Left renal cortex interstitium (tissue), 4 donors: ENCODE measurements at places on chromosomes 1 and 21.

- no peak for DNase-seq
These were observed 766.1 kb downstream of the NCAM2 start for GRCh38 chr21:21764281-21764680.

DNA sequence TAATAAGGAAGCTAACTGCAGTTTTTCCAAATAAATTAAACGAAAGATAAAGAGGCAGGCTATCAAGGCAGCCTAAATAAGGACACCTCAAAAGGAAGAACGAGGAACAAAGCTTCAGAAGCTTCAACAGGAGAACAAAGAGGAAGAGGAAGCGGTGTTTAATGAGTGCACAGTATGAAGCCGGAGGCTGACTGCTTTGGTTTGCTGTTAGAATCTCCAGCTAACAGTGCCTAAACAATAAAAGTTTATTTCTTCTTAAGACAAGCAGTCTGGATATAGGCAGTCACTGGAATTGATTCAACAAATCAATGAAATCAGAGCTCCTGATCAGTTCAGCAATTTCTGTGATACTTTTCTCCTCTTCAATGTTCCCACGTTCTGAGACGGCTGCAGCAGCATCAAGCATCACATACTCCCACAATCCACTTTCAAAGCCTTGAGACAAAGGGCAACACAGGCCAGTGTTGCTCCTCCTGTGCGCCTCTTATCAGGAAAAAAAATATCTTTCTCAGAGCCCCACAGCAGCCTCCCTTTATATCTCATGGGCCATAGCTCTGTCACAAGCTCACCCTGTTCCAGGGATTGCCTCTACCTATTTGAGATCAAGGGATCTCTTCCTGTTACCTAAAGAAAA lies 365.6 kb upstream of the ST6GALNAC5 start:
- DNase-seq: no peak

DNA sequence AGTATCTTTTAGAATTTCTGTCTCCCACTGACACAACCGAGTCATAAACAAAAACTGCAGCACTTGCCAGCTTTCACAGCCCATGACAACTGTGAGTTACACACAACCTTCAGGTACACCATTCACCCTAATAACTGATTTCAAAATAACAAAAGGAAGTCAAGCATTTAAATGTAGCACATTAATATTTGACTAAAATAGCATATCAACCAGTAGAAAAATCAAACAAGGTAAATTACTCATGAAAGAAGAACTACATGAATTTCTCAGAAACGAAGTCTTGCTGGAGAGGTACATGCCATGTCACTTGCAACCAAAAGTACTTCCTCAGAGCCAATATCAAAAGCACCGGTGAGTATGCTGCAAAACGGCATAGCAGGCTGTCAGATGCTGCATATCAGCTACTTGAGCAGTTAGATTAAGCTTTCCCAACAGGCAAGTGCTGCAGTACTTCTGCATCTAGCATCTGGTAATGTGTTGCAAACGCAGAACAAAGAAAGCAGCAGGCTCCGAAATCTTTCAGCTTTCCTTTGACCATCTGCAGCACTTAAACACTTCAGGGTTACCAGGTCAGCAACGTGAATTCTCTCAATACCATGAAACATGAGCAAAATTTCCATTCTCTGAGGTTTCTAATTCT lies 223.2 kb downstream of the SMYD3 start:
- DNase-seq: no peak

DNA sequence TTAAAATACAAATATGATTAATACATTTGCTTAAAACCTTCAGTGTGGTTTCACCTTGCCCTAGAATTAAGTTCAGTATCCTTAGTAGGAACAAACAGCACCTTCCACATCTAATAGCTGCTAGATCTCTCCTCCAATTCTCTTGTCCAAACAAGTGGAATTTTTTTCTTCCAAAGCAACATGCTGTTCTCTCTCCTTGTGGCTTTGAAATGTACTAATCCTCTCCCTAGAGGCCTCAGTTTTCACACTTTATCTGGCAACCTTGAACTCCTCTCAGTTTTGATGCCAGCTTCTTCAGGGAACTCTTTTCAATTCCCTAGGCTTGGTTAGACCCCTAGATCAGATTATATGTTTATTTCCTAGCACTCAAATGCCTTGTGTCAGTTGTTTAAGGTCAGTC lies 87.0 kb downstream of the GLUL start:
- no peak for DNase-seq

- DNase-seq: no peak
These were observed 269.0 kb upstream of the C1orf87 start for GRCh38 chr1:60342569-60342968.

DNA sequence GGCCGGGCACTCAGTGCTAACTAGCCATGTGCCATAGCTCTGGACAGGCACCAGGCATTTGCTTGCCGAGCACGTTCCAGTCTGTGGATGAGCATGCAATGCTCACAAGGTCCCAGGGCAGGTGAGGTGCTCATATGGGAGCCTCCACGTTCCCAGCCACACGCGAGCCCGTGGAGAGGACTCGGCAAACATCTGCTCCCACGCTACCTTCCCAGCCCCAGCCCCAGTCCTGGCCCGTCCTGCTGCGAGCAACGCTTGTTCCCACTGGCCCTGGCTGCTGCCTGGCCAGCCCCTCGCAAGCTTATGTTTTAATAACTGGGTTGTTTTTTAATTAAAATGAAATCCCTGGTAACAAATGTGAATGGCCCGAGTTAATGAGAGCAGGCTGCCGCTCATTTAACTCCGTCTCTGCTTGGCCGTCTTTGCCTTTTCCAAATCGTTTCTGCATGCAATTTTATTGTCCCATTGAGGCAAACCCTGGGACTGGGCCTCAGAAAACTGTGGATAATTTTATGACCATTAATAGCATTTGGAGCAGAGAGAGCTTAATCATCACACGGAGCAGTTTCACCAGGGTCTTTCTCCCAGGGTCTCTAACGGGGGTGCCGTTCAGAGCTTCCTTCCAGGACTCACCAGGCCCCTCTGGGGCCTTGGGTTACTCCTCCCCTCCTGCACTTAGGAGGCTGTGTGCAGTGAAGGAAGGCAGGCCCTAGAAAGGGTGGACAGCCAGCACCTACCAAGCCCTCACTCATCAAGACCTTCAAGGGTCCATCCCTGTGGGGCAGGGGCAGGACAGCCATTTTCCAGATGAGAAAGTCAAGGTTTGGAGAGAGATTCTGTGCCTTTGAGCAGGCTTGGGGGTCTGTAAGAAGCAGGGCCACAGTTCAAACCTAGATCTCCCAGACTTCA lies 136.8 kb downstream of the GLIS1 start:
- DNase-seq: no peak

- DNase-seq: no peak
These were observed 45.5 kb upstream of the CCDC190 start for GRCh38 chr1:162906485-162906884.

DNA sequence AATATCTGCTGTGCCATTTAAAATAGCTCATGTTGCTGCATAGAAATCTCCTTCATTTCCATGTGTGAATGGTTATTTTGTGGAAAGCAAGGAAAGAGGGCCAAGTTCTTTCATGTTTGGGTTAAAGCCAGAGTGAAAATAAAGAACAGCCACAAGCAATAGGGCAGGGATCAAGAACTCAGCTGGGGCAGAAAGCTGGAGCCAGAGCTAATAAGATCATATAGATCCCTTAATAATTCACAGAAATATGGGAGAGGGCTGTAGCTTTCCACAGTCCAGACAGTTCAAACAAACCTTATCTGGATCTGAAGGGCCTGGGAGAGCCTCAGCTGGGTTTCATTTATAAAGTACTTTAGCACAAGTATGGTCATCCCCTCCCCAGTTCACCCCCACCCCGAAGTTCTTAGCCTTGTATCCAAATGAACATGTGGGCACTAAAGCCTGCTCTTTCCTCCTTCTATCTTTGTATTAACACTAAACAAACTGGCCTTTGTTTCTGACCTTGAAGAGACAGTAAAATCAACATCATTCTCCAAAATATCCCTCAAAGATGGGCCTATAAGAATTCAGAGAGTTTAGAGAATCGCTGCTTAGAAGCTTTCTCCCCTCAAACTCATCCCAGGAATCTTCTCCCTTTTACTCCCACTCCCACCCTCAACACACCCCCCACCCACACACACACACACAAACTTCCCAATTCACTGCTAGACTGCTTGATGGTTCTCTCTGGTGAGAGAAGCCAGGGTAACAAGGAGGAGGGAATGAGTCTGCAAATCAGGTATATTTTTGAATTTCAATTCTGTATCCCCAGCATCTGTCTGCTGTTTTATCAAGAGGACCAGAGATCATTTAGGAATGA lies 41.7 kb downstream of the UTP25 start:
- DNase-seq: no peak

GRCh38 chr1:226428348-226428747 lies 20.5 kb upstream of the PARP1 start:
- no peak for DNase-seq

DNA sequence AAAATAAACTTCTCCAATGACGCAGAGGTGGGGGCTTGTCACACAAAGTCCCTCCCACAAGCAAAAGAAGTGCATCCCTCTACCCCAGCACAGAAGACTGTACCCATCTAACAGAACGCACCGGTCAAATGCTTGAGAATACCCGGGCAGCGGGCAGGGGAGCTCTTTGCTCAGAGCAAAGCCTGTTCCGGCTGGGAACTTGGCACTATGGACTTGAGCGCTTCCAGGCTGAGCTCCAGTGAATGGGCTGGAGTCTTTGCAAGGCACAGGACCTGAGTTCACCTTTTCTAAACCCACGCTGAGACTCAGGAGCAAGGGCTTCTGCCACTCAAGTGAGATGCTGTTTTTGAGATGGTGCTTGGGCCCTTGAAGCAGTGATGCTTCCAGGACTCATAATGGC lies 20.3 kb downstream of the RHBG start:
- no peak for DNase-seq

- no peak for DNase-seq
These were observed 14.0 kb downstream of the PMF1 start for GRCh38 chr1:156226782-156227181.

DNA sequence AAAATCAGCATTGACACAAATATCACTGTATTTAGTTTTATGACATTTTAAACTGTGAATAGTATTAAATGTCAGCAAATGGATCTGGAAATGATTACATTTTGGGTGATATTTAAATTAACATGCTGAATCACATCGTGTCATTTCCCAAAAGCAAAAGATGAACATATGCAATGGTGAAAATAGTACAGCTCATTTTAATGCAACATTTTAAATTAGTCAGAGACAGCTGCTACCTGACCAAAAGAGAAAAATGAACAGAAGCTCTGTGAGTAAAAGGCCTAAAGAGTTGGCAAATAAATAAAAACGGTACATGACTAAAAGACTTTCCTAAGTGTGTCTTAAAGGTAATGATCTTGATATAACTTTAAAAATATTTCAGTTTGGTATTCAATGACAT lies 86.0 kb upstream of the GNG4 start:
- no peak for DNase-seq

- DNase-seq: peak; percentile 48
These were observed 71.6 kb downstream of the CD2 start for GRCh38 chr1:116825720-116826438.

DNA sequence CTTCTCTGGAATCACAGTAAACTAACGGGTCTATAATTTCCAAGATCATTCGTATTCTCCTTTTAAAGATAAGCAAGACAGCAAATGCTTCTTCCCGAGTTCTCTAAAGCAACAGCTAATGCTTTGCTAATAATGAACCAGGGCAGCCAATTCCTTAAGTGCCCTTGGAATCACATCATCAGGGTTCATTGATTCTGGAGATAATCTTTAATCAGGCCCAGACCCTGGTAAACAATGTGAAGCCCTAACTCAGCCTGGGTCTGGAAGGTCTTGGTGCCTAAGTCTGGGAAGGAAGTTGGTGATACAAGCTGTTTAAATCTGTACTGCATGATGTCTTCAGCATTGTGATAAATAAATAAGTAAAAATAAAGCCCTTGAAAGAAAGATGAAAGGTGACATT lies 18.4 kb downstream of the ERI3 start:
- DNase-seq: no peak

- no peak for DNase-seq
These were observed 68.8 kb downstream of the SMYD2 start for GRCh38 chr1:214349781-214350180.

DNA sequence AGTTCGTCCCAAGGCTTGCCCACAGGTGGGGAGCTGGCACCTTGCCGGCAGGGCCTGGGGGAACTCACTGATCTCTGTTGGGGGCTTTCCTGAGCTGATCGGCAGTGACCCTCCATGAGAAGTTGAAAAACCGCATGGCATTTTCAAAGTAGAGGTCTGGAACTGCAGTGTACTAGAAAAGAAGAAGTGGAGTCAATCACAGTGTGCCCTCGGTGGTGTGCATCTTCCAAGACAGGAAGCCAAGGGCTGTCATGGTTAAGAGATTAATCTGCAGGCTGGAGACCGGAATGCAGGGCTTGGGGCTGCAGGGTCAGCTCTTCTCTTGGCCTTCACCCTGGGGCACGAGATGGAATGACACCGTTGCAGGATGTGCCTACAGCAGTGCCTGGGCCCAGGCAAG lies 56.8 kb downstream of the ECE1 start:
- no peak for DNase-seq

DNA sequence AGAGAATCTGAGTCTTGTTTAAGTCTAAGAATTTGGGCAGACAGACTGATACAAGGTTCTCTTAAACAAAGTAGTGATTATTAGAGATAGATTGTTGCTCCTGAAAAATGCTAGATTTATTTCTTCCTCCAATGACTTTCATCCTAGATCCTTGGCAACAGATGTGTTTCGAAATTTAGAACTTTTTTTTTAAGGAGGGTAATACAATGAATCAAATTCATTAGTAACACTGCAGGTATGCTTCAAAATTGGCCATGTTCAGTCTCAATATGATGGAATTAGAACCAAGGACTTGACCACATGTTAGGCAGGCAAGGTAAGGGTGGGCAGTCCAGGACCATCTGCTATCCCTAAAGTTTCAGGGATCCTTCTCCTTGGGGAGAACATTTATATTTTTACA lies 4.5 kb upstream of the LCE1F start:
- no peak for DNase-seq

DNA sequence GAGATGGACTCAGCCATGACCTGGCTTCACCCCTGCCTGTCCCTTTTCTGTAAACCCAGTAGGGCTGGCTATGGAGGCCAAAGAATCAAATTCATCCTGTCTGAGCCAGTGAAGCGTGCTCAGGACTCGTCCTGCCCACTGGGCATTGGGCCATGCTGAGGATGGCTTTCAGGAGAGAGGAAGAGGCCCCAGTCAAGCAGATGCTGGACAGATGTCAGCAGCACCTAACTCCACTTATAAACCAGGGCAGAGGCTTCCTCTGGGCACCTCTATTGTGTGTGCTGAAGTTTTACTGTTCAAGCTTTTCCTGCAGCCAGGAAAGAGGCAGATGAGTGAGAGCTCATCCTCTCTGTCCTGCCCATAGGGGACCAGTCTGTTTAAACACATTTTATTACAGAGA lies 97.4 kb upstream of the GCLM start:
- no peak for DNase-seq

DNA sequence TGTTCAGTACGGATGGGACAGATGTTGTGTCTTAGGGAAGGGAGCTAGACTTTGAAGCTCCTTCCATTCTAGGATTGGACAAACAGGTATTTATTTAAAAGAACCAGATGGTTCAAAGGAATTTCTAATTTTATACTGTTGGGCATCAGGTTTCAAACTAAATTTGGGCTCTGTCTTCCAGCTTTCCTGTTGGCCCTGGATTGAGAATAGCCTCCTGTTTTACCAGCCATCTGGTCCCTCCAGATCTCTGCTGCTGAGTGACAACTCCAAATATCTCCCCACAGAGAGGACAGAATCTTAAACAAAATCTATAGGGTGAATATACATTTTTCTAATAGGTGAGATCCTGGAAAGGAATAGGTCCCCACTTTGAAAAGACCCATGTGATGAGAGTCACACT lies 52.5 kb upstream of the CNIH3 start:
- DNase-seq: no peak
